Immature natural killer cell (primary cell): ENCODE measurements at places on chromosomes 5 and 9.
A peak's percentile ranks its signal among the peaks of the same experiment; 100 is the strongest.

DNA sequence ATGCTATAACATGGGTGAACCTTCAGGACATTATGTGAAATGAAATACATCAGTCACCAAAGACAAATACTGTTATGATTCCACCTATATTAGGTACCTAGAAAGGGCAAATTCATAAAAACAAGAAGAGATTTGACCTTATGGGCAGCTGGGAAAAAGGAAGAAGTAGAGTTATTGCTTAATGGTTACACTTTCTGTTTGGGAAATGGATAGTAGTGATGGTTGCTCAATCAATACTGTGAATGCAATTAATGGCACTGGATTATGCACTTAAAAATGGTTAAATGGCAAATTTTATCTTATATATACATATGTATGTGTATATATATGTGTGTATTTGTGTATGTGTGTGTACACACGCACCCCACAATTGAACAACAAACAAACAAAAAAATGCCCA, 15.2 kb downstream of the FKBP15 start:
- H3K4me3 ChIP-seq, result no peak overlapping the region
- peaks cover 1% of the 10 kb centered on the region for H3K27me3 ChIP-seq
- DNase-seq, result no peak
- peaks cover 9% of the 10 kb centered on the region for H3K4me1 ChIP-seq
- H3K27ac ChIP-seq, result no peak overlapping the region

- no peaks in the 10 kb centered on the region for H3K4me1 ChIP-seq
- no peak overlapping the region for H3K4me3 ChIP-seq
- peaks cover 3% of the 10 kb centered on the region for H3K27me3 ChIP-seq
- no peak overlapping the region for H3K27ac ChIP-seq
Measured at GRCh38 chr5:58185801-58186200, 274.1 kb downstream of the PLK2 start.

DNA sequence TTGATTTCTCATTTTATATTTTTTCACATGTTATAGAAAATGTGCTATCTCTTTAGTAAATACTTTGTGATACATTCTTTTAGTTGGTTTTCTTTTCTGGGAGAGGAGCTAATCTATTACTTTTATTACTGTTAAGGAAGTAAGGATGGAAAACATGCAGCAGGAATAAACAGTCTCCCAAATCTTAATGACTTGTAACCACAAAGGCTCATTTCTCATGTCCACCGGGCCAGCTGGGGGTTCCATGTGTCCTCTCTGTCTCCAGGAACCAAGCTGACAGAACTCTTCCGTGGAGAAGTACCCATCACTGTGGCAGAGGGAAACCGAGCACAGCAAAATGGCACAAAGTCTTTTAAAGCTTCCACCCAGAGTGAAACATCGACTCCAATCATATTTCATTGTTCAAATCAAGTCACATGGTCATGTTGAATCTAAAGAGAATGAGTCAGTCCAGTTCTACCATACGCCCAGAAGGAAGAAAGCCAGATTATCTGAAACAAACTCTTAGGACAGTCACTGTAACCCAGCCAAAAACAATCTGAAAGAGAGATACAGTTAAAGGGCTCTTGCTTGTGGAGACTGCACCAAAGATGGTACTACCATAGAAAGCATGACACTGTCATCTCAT, 97.1 kb upstream of the CDH6 start:
- no peaks in the 10 kb centered on the region for H3K4me1 ChIP-seq
- H3K36me3 ChIP-seq, result no peaks in the 10 kb centered on the region
- H3K4me3 ChIP-seq, result no peak overlapping the region
- H3K27me3 ChIP-seq, result no peaks in the 10 kb centered on the region
- H3K27ac ChIP-seq, result no peak overlapping the region
- DNase-seq, result no peak

GRCh38 chr5:76610196-76610595, 13.0 kb downstream of the F2RL2 start:
- peaks cover 2% of the 10 kb centered on the region for H3K27me3 ChIP-seq
- H3K27ac ChIP-seq, result peak overlapping the region; percentile 61
- peaks cover 12% of the 10 kb centered on the region for H3K36me3 ChIP-seq
- H3K4me1 ChIP-seq, result peaks cover 72% of the 10 kb centered on the region

DNA sequence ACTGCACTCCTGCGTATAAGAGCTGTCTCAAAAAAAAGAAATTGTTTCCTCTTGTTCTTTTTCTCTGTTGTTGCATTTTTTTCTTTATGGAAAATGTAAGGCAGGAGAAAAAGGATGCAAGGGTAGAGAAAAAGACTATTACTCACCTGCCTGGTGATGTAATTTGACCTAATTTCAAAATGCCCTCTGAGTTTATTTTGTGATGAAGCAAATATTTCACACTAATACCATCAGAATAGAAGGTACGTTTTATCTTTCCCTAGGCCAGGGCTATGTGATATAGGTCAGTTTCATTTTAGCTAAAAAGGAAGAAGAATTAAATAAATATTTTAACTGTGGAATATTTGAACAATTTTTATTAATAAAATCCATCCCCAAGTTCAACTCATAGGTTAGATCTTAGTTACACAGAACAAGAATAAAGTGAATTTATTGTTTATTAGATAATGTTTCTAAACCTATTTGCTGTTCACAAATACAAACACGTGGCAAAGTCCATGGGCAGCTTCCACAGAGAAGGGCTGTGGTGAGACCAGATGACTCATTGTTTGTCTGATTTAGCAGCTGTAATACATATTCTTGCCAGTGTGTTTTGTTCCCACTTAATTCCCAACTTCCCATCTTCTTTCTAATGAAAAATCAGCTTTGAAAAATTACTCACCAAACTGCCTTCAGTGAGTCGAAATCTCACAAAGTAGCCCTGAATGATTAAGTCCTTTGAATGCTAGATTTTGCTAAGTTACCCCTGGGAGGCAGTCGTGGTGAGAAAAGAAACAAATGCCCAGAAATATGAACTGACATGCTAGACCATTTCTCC, 52.8 kb upstream of the CCDC112 start:
- no peaks in the 10 kb centered on the region for H3K4me1 ChIP-seq
- no peak for DNase-seq
- H3K27me3 ChIP-seq, result no peaks in the 10 kb centered on the region
- H3K36me3 ChIP-seq, result no peaks in the 10 kb centered on the region

GRCh38 chr9:124105266-124105665, 93.7 kb downstream of the LHX2 start:
- peaks cover 2% of the 10 kb centered on the region for H3K27me3 ChIP-seq
- DNase-seq, result no peak
- H3K27ac ChIP-seq, result no peak overlapping the region
- H3K4me3 ChIP-seq, result no peak overlapping the region
- H3K36me3 ChIP-seq, result no peaks in the 10 kb centered on the region
- peaks cover 2% of the 10 kb centered on the region for H3K4me1 ChIP-seq

DNA sequence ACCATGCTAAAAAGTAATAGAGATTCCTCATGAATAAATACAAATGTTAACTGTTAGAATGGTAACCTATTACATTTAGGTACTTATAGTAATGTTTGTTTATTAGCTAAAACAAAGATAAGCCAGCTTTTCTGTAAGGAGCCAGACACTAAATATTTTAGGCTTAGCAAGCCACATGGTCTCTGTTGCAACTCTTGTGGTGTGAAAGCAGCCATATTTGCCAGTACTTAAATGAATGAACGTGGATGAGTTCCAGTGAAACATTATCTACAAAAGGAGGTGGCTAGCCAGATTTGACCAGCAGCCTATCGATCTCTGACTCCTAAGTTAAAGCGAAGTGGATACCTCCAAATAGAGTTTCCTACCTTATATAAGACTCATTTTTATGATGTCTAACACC, 331.6 kb downstream of the CDH12 start:
- H3K36me3 ChIP-seq, result no peaks in the 10 kb centered on the region
- no peak overlapping the region for H3K4me3 ChIP-seq
- no peaks in the 10 kb centered on the region for H3K27me3 ChIP-seq
- H3K27ac ChIP-seq, result no peak overlapping the region

DNA sequence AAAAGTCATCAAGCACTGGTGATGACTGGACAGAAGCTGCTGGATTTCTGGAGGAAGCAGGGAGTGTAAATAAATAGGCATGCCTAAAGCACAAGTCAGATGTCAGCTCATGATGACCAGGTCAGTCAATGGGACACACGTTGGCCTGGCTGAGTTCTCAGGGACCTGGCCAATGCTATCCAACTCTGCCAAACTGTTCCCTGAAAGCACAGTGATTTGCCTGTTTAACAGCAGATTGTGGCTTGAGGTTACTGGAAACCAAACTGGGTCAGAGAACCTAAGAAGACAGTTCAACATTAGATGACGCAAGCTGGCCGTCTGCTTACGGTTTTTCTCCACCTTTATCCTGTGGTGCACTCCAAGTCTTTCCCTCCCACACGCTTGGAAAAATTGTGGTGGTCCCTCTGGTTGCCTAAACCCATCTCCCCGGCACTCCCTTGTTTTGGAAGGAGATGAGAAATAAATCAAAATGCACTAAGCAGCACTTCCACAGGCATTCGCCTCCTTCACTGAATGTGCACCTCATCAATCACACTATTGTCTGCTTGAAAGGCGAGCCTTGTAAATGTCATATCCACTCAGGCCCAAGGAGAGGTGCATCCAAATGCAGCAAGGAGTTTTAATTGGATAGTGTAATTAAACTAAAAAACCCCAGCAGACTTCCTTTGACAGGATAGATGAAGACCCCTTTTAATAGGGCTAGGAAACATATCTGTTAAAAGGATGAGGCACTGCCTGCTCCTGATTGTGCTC, 199.4 kb downstream of the GAPVD1 start:
- no peak for DNase-seq
- no peaks in the 10 kb centered on the region for H3K4me1 ChIP-seq
- peaks cover 13% of the 10 kb centered on the region for H3K36me3 ChIP-seq
- no peak overlapping the region for H3K27ac ChIP-seq
- no peak overlapping the region for H3K4me3 ChIP-seq

DNA sequence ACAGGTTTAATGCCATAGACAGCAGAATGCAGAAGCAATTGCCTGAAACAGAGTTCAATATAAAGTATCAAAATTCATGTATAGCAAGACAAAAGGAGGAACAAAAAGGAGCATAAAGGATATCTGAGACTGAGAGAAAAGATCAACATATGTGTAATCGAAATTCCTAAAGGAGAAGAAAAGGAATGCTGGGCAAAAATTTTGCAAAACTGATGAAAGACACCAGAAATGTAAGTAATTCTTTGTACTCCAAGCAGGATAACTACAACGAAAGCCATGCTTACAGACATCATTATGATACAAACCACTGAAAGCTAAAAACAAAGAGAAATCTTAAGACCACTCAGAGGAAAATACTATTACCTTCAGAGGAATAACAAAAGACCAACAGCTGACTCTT, 72.8 kb upstream of the MTAP start:
- H3K27me3 ChIP-seq, result peaks cover 6% of the 10 kb centered on the region
- no peaks in the 10 kb centered on the region for H3K4me1 ChIP-seq
- H3K27ac ChIP-seq, result no peak overlapping the region
- H3K4me3 ChIP-seq, result no peak overlapping the region
- H3K36me3 ChIP-seq, result no peaks in the 10 kb centered on the region
- no peak for DNase-seq

DNA sequence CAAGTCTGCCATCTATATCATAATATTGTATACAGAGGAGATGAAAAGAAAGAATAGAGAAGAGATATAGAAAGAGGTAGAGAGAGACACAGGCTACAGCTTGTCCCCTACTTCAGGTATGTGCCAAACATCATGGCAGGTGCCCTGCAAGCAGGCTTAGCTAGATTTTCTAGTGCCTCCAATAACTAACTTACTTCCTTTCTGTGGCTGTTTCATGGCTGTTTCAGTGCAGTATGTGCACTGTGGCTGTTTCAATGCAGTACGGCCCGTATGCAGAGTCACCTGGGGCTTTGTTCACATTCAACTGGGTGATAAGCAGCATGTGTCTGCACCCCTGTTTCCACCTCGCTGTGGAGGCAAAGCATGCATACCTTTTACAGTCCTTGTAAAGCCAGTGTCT, 327.2 kb downstream of the NTRK2 start:
- H3K27ac ChIP-seq, result no peak overlapping the region
- H3K36me3 ChIP-seq, result no peaks in the 10 kb centered on the region
- no peaks in the 10 kb centered on the region for H3K27me3 ChIP-seq
- no peaks in the 10 kb centered on the region for H3K4me1 ChIP-seq

DNA sequence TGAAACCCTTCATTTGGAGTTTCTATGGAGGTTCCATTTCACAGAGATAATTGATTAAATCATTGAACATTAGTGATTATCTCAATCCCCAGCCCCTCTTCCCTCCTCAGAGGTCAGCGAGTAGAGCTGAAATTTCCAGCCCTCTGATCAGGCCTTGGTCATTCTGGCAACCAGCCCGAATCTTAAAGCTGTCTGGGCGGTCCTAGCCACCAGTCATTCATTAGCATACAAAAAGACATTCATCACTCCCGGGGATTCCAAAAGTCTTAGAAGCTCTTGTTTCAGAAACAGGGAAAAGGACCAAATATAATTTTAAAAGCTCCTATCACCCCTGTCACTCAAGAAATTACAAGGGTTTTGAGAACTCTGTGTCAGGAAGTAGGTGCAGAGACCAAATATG, 41.3 kb downstream of the ZNF474 start:
- no peaks in the 10 kb centered on the region for H3K36me3 ChIP-seq
- no peaks in the 10 kb centered on the region for H3K4me1 ChIP-seq
- no peaks in the 10 kb centered on the region for H3K27me3 ChIP-seq
- no peak overlapping the region for H3K27ac ChIP-seq

DNA sequence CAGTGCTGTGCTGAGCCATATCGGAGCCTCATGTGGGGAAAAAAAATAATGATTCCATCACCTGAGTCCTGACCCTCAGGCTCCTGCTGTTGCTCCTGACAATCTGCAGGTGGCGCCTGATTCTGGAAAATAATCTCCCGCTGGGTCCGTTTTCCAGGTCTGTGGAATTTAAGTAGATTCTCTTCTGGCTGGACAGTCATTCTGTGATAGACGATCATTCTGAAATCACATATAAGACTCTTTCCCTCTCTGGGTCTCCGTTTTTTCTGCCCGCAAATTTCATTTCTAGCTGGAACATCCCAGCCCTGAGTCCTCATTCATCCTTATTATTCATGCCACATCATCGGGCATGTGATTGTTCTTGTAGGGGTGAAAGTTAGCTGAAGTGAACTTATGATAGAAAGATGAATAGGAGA, 22.1 kb upstream of the STXBP1 start:
- H3K27me3 ChIP-seq, result peaks cover 10% of the 10 kb centered on the region
- H3K4me3 ChIP-seq, result no peak overlapping the region
- peaks cover 3% of the 10 kb centered on the region for H3K4me1 ChIP-seq
- no peak overlapping the region for H3K27ac ChIP-seq
